ENCODE measurements at places on chromosomes 3 and 15. TPM values are rescaled to one million over a fixed set of nuclear protein-coding genes. Genes with fewer than 3 reads are reported as not detected.

GRCh38 chr3:57852896-57853295 lies 96.8 kb downstream of the SLMAP start:
- peaks cover 1% of the 10 kb centered on the region for H3K36me3 ChIP-seq
- no peak overlapping the region for H3K27ac ChIP-seq
- no peaks in the 10 kb centered on the region for H3K27me3 ChIP-seq
- H3K4me3 ChIP-seq = no peak overlapping the region
- DNase-seq = no peak

DNA sequence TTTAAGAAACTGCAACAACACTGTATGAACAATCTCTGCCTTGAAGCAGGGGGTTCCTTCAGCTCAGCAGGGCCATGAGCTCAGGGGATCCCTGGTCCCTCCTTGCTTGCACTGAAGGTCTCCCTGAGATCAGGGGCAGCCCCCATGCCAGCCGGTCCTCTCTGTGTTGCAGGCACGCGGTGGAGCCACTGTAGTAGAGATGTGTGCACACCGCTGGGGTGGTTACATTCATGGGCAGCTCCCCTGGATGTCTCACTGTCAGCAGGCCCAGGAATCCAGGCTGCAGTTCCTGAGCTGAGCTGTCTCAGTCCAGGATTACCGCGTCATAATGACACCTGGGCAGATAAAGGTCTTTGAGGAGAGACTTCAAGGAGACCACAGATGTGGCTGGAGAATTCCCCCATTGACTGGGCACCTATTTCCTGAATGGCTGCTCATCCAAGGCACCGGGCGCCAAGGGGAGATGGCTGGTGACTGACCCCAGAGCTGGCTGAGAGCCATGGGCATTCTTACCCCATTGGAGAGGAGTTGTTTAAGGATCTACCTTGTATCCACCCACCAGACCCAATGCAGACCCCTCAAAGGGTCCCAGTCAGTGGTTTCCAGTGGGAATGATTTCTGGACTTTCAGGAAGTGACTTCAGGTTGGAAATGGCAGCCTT lies 10.4 kb upstream of the KLF13 start:
- H3K4me3 ChIP-seq = no peak overlapping the region
- no peak overlapping the region for H3K27ac ChIP-seq
- H3K36me3 ChIP-seq = no peaks in the 10 kb centered on the region
- no peak for DNase-seq
- peaks cover 8% of the 10 kb centered on the region for H3K4me1 ChIP-seq

GRCh38 chr3:134477938-134478337 lies 7.8 kb downstream of the ANAPC13 start:
- H3K27me3 ChIP-seq = no peaks in the 10 kb centered on the region
- no peak overlapping the region for H3K4me3 ChIP-seq
- peaks cover 67% of the 10 kb centered on the region for H3K36me3 ChIP-seq
- H3K27ac ChIP-seq = no peak overlapping the region
- no peak for DNase-seq

- H3K36me3 ChIP-seq = no peaks in the 10 kb centered on the region
- H3K27ac ChIP-seq = no peak overlapping the region
- no peak overlapping the region for H3K4me3 ChIP-seq
- DNase-seq = no peak
- H3K4me1 ChIP-seq = no peaks in the 10 kb centered on the region
Observed at GRCh38 chr15:98611808-98612207, 36.5 kb upstream of the IGF1R start.

ACVR2B gene
- total RNA-seq = 4.2 TPM

SLC27A2 gene
- total RNA-seq = 0.49 TPM

- H3K27me3 ChIP-seq = no peaks in the 10 kb centered on the region
- DNase-seq = no peak
- H3K36me3 ChIP-seq = no peaks in the 10 kb centered on the region
Observed at GRCh38 chr3:127691489-127691888, 18.7 kb downstream of the ABTB1 start.

CHRNA3 gene
- not detected for total RNA-seq

C3orf20 gene
- total RNA-seq = 0.34 TPM

DNA sequence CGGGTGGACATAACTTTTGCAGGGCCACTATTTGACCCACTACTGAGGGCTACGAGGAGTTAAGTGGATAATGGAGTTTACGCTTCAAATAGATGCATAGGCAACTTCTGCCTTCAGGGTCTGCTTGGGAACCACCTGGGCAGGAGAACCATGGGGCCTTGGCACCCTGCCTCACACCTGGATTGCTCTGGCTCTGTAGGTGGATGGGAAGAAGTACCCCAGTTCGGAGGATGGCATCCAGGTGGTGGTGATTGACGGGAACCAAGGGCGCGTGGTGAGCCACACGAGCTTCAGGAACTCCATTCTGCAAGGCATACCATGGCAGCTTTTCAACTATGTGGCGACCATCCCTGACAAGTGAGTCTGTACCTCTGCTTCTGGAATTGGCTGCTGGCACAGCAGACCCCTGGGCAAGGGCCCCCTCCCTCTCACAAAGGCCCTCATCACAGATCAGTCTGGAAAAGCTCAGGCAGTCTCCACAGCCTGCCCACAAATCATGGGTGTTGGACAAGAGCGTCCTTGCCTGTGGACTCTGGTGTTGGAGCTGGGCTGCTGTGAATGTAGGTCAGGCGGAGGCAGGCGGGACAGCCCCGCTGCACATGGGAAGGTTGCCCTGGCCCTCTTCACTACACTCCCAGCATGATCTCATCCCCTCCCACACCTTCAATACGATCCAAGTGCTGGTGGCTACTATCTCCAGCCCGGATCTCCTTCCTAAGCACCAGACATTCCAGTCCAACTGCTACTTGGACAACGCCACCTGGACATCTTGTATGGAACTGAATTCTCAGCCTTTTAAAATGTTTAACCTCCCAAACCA lies 46.7 kb downstream of the MESD start:
- no peaks in the 10 kb centered on the region for H3K27me3 ChIP-seq
- no peak for DNase-seq
- H3K4me3 ChIP-seq = no peak overlapping the region
- no peak overlapping the region for H3K27ac ChIP-seq
- no peaks in the 10 kb centered on the region for H3K36me3 ChIP-seq

- DNase-seq = no peak
- H3K4me3 ChIP-seq = no peak overlapping the region
- H3K27ac ChIP-seq = no peak overlapping the region
Observed at GRCh38 chr3:126448893-126449180, 26.9 kb downstream of the ZXDC start.

DNA sequence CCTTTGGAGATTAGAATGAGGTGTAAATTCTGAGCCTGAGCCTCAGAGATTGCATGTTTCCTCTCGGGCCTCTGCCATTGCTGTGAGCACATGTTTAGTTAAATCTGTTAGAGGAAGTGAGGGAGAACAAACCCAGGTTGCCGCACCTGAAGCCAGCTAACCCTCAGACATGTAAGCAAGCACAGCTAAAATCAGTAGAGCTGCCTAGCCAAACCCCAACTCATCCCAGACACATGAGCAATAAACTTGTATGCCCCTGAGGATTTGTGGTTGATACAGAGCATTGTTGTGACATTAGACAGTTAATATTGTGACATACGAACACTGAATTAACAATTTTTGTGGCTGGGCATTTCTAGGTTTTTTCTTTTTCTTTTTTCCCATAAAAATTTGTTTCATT lies 41.9 kb downstream of the NMD3 start:
- H3K36me3 ChIP-seq = no peaks in the 10 kb centered on the region
- H3K4me1 ChIP-seq = no peaks in the 10 kb centered on the region
- no peak for DNase-seq
- H3K27me3 ChIP-seq = no peaks in the 10 kb centered on the region

DNA sequence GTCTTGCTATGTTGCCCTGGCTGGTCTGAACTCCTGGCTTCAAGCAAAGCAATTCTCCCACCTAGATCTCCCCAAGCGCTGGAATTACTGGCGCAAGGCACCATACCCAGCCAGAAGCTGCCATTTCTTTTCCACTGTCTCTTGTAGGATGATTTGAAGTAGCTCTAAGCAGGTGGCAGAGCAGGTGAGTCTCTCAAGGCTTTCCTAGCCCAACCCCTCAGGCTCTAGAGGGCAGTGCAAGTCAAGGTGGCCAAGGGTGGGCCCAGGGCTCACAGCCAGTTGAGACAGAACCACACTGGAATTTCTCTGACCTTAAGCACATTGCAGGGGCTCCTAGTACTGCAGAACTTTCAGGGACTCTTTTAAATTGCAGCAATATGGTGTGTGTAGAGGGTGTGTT lies 15.6 kb upstream of the DAG1 start:
- DNase-seq = no peak
- H3K36me3 ChIP-seq = no peaks in the 10 kb centered on the region
- H3K27ac ChIP-seq = no peak overlapping the region
- H3K4me1 ChIP-seq = no peaks in the 10 kb centered on the region
- no peak overlapping the region for H3K4me3 ChIP-seq

DNA sequence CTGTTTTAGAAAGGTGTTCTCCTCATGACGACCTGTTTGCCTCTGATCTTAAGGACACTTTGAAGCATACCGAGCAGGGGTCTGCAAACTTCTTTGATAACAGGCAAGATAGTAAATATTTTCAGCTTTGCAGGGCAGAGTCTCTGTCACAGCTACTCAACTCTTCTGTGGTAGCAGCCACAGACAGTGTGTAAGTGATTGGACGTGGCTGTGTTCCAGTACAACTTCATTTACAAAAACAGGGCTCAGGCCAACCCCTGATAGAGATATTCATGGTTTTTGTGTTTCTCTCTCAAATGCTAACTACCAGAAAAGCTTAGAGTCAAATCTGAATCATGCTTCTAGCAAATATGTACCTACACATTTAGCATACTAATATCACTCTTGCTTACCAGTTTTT lies 51.5 kb downstream of the TGFBR2 start:
- no peak overlapping the region for H3K4me3 ChIP-seq
- H3K4me1 ChIP-seq = peaks cover 89% of the 10 kb centered on the region
- H3K27ac ChIP-seq = peak overlapping the region; percentile 56
- peaks cover 18% of the 10 kb centered on the region for H3K36me3 ChIP-seq
- no peaks in the 10 kb centered on the region for H3K27me3 ChIP-seq

DNA sequence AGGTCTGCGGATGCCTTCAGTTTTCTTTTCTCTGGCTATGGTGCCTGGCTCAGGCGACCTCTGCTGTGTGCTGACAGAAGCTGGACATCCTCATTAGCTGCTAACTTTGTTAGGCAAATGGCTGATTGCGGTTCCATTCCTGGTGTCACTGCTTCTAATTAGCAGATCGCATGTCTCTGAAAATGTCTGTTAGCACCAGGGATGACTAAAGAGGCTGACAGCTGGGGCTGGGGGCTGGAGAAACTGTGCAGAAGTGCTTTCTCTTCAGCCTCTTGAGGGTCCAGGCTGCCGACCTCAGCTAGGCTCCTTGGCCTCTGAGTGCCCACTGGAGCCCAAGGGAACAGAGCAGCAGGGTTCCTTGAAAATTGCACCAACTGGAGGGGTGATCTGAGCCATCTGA lies 39.3 kb downstream of the CHCHD6 start:
- no peak overlapping the region for H3K4me3 ChIP-seq
- H3K4me1 ChIP-seq = no peaks in the 10 kb centered on the region
- H3K27me3 ChIP-seq = no peaks in the 10 kb centered on the region

- H3K4me3 ChIP-seq = no peak overlapping the region
- no peak for DNase-seq
- no peak overlapping the region for H3K27ac ChIP-seq
- H3K27me3 ChIP-seq = no peaks in the 10 kb centered on the region
- H3K36me3 ChIP-seq = no peaks in the 10 kb centered on the region
- H3K4me1 ChIP-seq = no peaks in the 10 kb centered on the region
Observed at GRCh38 chr15:30882849-30883433, 20.8 kb upstream of the FAN1 start.

RPL39L gene
- 3.1 TPM for total RNA-seq

MUSTN1 gene
- total RNA-seq = 5.1 TPM

DNA sequence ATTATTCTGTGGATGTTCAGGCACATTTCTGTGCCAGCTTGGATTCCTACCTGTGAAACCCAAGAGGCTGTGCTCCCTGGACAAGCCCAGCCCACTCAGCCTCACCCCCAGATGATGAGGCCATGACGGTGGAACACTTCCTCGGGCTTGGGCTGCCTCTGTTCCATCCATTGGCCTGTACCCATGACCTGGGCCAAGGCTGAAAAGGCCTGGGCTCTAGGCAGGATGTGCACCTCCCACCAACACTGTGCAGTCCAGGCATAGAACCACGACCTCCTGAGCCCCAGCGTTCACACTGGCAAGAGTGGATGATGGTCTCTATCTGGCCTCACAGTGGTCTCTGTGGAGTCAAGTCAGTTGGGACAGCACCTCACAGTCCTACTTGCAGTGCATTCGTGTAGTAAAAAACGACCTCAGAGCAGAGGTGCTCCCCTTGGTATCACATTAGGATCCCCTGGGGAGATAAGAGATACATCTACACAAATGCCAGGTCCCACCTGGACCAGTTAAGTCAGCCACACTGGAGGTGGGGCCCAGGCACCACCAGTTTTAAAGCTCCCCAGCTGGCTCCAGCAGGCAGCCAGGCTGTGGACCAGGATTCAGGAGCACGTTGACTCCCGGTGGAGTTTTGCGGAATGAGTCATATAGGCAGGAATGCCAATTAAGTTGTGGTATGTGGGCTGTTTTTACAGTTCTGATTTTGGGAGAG lies 39.0 kb upstream of the IGF1R start:
- no peaks in the 10 kb centered on the region for H3K27me3 ChIP-seq
- no peak overlapping the region for H3K4me3 ChIP-seq
- no peaks in the 10 kb centered on the region for H3K4me1 ChIP-seq
- DNase-seq = no peak

- H3K4me1 ChIP-seq = no peaks in the 10 kb centered on the region
- no peaks in the 10 kb centered on the region for H3K36me3 ChIP-seq
- H3K27ac ChIP-seq = no peak overlapping the region
- H3K27me3 ChIP-seq = peaks cover 5% of the 10 kb centered on the region
Observed at GRCh38 chr3:72114773-72115172, 329.8 kb upstream of the PROK2 start.

KIF9 gene
- 1.3 TPM for total RNA-seq

- H3K4me1 ChIP-seq = no peaks in the 10 kb centered on the region
- no peak overlapping the region for H3K4me3 ChIP-seq
- DNase-seq = no peak
- no peaks in the 10 kb centered on the region for H3K27me3 ChIP-seq
- no peaks in the 10 kb centered on the region for H3K36me3 ChIP-seq
Observed at GRCh38 chr15:29668120-29668602, 154.1 kb downstream of the TJP1 start.

ARMC8 gene
- total RNA-seq = 81.1 TPM

CAND2 gene
- total RNA-seq = 1.00 TPM

DNA sequence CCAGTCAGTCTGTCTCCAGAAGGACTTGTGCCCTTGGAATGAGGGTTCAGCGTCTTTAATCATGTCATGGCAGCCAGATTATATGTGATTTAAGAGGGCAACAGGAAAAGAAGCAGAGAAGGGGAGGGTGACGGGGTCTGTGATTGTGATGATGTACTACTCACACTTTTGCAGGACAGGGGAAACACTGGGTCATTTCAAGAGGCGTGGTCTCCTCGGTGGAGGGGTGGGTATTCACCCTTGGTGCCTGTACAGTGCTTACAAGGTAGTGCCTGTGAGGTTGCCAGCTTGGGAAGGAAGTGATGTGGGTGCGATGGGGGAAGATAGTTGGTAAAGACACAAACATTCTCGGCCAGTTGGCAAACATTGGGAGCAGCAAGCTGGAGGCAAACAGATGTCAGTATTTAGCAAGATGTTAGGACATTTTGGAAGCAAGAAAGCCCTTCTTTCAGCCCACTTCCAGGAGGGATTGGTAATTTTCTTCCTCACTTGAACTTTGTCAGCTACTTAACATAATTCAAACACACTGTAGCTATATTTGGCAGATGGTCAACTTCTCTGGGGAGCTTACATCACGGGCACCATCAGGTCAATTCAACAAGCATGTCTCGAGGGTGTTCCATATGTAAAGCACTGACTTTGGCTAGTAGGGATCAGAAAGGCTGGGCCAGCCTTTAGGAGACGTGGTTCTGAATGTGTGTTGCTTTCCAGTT lies 71.4 kb upstream of the ROPN1 start:
- no peaks in the 10 kb centered on the region for H3K36me3 ChIP-seq
- H3K27me3 ChIP-seq = peaks cover 3% of the 10 kb centered on the region
- no peak for DNase-seq
- no peak overlapping the region for H3K27ac ChIP-seq

Measured in B cell (primary cell).